ENCODE measurements at places on chromosomes 12 and 14.

GRCh38 chr12:13277293-13277692, 80.8 kb downstream of the EMP1 start:
- DNase-seq: no peak

- DNase-seq: no peak
These were observed 143.6 kb downstream of the RGS6 start for GRCh38 chr14:72075649-72076334.

- DNase-seq: peak; percentile 92
These were observed at the start of gene VDR for GRCh38 chr12:47904713-47905709. VDR (minus strand) TSS chr12:47904994; CDS start chr12:47879113, 25,881 bp downstream.

- no peak for DNase-seq
These were observed 214.0 kb upstream of the MIS18BP1 start for GRCh38 chr14:45467023-45467422.

- DNase-seq: no peak
These were observed 8.3 kb downstream of the AP5M1 start for GRCh38 chr14:57277062-57277461.

DNA sequence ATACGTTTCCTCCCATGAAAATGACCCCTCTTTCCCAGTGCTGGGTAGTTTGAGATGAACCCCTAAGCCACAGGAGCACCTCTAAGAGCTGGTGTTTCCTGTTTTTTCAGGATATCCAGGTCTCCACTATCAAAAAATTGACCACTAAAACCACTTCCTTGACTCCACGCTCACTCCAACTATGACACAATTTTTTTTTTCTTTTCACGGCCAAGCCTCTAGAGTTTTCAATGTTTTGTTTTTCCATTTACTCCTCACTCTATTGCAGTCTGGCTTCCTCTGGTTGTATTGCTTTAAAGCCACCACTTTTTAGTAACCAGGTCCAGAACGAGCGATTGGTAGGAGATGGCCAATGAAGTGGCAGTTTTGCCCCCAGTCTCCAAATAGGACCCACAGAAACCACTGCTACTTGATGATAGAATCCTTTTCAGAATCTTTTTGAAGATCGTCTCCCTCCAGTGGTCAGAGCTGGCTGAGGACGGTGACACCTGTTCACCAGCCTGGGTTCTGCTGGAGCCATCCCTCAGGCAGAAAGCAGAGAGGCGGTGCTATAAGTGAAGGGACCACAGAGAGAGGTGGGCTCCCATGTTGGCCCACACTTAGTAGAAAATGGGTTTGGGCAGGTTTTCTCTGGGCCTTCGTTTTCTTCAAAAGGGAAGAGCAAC, 454.4 kb downstream of the VRK1 start:
- DNase-seq: no peak

DNA sequence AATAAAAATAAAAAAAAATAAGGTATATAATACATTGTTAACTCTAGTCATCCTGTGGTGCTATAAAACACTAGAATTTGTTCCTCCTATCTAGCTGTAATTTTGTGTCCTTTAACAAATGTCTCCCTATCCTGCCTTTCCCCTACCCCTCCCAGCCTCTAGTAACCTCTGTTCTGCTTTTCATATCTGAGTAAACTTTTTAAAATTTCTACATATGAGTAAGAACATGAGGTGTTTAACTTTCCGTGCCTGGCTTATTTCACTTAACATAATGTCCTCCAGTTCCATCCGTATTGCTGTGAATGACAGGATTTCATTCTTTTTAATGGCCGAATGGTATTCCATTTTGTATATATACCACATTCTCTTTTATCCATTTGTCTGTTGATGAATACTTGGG, 71.3 kb upstream of the GNG2 start:
- no peak for DNase-seq

All from Right ventricle myocardium inferior (tissue), 1 donor.